ENCODE measurements at places on chromosomes 3 and 15.
A peak's percentile ranks its signal among the peaks of the same experiment; 100 is the strongest.

GRCh38 chr15:90049666-90050604 lies 48.8 kb downstream of the ZNF710 start:
- no peak for DNase-seq

DNA sequence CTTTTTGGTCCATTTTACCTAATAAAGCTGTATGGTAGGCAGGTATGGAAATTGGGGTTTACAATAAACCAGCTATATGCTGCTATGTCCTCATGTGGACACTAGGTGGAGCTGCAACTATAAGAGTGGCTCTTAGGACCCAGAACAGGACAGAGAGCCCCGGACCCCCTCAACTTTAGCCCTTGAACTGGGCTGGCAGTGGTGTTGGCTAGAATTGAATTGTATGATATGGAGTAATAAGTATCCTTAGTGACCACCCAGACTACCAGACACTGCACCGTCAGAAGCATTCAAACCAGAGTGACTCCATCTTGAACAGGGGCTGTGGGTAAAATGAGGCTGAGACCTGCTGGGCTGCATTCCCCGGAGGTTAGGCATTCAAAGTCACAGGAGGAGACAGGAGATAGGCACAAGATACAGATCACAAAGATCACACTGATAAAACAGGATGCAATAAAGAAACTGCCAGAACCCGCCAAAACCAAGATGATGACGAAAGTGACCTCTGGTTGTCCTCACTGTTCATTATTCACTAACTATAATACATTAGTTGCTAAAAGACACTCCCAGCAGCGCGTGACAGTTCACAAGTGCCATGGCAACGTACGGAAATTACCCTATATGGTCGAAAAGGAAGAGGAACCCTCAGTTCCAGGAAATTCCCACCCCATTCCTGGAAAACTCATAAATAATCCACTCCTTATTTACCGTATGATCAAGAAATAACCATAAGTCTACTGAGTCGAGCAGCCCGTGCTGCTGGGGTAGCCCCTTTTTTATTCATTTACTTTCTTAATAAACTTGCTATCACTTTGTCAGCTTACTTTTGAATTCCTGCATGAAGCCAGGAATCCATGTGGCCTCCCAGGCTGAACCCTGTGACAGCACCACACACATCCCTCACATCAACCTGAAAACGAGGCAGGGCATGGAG lies 68.7 kb upstream of the BLM start:
- DNase-seq: peak; percentile 63

- DNase-seq: no peak
Measured at GRCh38 chr3:37219266-37219665, 44.9 kb upstream of the LRRFIP2 start.

- DNase-seq: no peak
Measured at GRCh38 chr15:74178326-74179100, 5.0 kb downstream of the ISLR start.

- DNase-seq: no peak
Measured at GRCh38 chr3:72158639-72159326, 373.8 kb upstream of the PROK2 start.

- no peak for DNase-seq
Measured at GRCh38 chr3:167451282-167451681, 22.6 kb downstream of the SERPINI2 start.

Data from HAP-1 (cell line).